ENCODE measurements at places on chromosomes 3 and 15.

DNA sequence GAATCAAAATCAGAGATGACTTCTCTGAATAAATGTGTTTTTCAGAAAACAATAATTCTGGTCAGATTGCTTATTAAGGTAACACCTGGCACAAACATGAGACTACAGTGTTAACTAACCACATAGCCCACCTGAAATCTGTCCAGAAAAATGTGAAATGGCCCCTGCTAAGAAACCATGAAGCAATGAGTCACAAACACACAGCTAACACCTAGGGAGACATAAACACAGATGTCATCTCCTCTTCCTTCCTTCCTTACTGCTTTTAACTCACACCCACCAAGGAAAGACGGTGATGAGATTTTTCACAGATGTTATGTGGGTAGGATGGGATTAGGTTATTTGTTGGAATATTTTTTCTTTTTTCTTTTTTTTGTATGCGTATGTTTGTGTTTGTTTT, 315.0 kb upstream of the STAC start:
- DNase-seq = no peak

DNA sequence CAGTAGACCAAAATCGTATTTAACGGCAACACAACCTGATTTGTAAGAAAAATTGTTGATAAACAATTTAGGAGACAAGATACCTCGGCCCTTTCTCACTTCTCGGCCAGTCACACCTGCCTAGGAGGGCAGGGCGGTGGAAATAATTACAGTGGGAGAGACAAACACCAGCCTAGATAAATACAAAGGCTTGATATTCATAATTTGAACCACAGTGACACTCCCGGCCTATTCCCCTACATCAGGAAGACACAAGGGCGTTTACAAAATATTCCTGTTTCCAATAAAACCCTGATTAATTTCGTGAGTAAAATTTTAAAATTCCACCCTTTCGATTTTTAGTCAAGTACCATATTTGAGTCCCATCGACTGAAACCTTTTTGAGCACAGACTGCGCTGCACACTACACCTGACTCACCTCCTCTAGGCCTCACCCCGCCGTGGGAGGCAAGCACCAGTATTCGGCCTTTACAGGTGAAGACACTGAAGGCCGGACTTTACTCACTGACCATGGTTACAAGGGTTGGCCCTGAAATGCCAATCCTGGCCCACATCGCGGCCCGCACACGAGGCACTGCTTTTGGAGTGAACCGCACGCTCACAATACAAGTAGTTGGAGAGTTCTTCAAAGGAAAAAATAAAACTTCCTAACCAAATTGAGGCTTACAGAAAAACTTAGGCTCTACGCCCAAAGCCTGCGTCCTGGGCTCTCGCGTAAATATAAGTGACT, 794 bp downstream of the ARPP19 start:
- peak; percentile 78 for DNase-seq

GRCh38 chr15:40054605-40054854, 15.5 kb upstream of the SRP14 start:
- no peak for DNase-seq

- DNase-seq = no peak
These were observed 554.1 kb downstream of the GOLGA6L6 start for GRCh38 chr15:19987389-19988048.
